ENCODE measurements at places on chromosomes 11 and 22.

GRCh38 chr11:101323997-101324396 is 194.4 kb upstream of the PGR start:
- no peak for DNase-seq

DNA sequence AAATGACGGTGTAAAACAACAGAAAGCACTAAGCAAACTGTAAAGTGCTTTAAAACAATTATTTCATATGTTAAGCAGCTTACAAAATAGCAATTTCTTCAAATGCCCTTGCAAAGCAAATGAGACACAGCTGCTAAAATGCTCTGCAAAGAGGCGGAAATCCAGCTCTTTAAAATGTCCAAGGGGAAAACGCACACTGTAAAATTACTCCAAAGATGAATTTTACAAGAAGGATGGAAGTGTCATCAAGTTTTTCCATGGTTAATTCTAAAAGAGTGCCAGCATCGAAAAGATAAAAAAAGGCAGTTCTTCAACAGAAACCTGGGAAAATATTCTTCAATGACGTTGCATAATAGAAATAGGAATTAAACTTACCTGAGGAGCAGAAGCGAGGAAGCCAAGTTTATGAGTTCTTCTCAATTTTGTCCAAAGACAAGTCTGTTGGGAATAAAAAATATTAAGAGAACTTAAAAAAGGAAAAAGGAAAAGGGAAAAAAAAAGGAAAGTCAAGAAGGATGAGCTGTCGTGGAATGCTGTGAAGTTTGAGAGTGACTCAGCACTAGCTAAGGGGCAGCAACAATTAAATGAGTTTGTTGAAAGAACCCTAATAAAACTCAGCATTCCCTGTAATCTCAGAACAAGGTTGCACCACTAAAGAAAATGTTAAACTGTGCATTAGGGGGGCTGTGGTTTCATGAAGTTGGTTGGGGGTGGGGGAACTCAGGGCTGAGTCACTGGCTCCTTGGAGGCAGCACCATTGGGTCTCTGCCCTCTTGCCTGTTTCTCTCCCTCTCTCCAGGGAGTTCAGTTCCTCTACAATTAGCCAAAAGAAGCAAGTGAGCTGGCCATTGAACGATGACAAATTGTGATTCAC is 64.2 kb upstream of the BLID start:
- DNase-seq = peak; percentile 99

DNA sequence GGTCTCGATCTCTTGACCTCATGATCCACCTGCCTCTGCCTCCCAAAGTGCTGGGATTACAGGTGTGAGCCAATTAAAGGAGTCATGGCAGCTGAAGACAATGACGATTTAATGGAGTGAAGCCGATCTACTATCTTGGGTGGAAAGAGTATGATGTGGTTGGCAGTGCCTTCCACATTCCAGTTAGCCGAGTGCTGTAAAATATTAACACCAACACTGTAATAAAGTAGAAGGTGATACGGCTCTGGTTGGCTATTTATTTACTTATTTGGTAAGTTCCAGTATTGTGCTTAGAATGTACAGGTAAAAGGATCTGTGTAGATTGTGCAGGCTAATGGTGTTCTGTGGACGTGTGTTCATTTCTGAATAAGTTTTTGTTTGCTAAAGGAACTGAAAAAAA is 149.6 kb upstream of the MTMR2 start:
- DNase-seq = no peak

GRCh38 chr22:29824677-29825076 is 13.4 kb downstream of the ASCC2 start:
- DNase-seq = no peak

GRCh38 chr11:123069908-123070821 is 8.2 kb upstream of the HSPA8 start:
- no peak for DNase-seq

DNA sequence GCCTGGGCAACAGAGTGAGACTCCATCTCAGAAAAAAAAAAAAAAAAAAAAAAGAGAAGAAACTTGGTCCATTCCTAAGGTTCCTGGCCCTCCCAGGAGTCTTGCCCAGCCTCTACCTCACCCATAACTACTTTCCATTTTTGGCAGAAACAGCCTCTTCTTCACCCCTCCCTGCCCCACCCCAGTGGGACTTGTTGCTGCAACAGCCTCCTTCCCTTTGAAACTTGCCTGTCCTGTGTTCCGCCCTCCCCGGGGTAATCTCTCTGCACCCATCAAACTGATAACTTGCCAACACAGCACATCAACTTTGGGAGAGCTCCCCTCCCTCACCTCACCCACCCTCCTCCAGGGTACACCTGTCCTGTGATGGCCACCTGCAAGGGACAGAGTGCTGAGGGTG is 10.0 kb upstream of the FAM83F start:
- no peak for DNase-seq

- DNase-seq = no peak
Observed at GRCh38 chr11:34135439-34135838, 30.0 kb downstream of the NAT10 start.

DNA sequence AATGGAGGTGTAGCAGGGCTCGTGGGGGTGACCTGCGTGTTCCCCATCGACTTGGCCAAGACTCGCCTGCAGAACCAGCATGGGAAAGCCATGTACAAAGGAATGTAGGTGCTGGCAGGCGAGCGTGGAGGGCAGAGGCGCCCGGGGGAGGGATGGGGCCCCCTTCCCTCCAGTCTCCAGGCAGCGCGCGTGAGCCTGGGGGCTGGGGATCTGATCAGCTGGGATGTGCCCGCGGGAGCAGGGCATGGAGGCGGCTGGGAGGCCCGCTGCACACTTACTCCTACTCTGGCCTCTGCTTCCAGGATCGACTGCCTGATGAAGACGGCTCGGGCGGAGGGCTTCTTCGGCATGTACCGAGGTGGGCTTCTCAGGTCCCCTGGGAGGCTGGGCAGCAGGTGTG is 17.8 kb downstream of the SLC25A18 start:
- DNase-seq = no peak

DNA sequence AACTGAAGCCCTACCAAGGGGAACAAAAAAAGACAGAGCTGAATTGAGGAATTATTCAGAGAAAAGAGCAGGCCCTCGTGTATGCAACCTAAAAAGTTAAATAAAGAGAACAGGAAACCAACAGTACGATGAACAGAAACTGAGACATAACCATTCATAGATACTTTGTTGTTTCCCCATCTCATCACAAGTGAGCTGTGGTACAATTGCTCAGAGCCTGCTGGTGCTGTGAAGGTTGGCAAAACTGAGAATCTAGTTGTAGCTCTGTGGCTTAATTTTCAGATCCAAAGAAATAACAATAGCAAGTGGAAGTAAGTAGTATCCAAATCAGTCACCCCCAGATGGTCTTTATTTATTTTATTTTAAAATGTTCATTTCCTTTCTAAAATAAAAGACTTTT is 37.7 kb upstream of the BLID start:
- no peak for DNase-seq

DNA sequence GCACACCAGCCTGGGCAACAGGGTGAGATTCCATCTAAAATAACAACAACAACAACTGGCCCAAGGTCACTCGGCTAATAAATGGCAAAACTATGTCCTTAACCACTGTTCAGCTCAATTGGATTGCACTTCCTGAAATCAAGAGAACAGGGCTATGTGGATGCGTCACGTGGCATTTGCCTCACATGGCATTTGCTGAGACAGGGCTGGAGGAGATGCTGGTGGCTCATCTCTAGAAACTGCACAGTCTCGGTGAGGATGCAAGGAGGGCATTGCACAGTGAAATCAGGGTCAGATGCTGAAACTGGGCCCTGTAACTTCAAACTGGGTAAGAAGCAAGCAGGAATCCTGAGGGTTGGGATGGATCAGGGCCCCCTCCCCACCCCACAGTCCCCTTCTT is 171.9 kb downstream of the BUD13 start:
- no peak for DNase-seq

DNA sequence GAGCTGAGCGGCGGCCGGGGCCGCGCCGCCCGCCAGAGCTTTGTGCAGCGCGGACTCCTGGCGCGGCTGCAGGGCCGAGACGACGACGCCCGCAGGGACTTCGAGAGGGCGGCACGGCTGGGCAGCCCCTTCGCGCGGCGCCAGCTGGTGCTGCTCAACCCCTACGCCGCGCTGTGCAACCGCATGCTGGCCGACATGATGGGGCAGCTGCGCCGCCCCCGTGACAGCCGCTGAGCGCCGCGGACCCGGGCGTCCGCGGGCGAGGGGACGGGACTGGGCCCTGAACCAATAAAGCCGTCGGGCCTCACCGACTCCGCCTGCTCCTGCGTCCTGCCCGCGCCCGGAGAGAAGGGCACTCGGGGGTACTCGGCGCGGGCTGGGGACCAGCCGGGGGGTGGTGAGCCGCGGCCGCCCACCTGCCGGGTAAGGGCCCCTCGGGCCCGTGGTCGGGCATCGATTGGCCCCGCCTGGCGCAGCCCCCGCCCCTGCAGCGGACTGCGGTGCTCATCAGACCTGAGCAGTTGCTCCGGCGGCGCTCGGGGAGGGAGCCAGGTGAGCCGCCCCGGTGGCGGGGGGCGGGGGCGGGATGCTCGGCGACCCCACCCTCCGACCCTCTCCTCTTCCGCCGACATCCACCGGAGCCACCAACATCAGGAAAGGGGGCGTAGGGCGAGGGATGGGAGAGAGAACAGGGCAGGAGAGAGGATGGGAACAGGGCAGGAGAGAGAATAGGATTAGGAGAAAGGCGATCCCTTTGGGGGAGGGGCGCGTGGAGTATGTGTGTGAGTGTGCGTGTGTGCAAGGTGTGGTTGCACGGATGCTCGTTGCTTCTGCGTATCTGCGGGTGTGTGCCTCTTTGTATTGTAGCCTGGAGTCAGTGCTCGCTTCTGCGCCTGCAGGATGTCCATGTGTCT is at the start of gene TMEM25:
TMEM25 (plus strand) TSS at position 510 of the 914 bp plus-strand sequence. CDS start 610 bp downstream, outside the sequence.
- DNase-seq = peak; percentile 19

GRCh38 chr11:27459191-27459590 is 13.4 kb downstream of the LGR4 start:
- DNase-seq = no peak

GRCh38 chr22:41247703-41248102 is 7.0 kb upstream of the CHADL start:
- DNase-seq = no peak

GRCh38 chr11:44600261-44600660 is 34.8 kb downstream of the CD82 start:
- DNase-seq = no peak

GRCh38 chr11:4798427-4799183 is 5.6 kb downstream of the OR52R1 start:
- DNase-seq = no peak

GRCh38 chr11:65323813-65324212 is 9.1 kb downstream of the CDC42EP2 start:
- no peak for DNase-seq

- DNase-seq = no peak
Observed at GRCh38 chr11:45212566-45213315, 66.3 kb downstream of the PRDM11 start.

- DNase-seq = peak; percentile 65
Observed at GRCh38 chr11:65884716-65885092, 3.6 kb downstream of the FIBP start.

- DNase-seq = no peak
Observed at GRCh38 chr11:20963596-20963995, 294.2 kb downstream of the NELL1 start.

DNA sequence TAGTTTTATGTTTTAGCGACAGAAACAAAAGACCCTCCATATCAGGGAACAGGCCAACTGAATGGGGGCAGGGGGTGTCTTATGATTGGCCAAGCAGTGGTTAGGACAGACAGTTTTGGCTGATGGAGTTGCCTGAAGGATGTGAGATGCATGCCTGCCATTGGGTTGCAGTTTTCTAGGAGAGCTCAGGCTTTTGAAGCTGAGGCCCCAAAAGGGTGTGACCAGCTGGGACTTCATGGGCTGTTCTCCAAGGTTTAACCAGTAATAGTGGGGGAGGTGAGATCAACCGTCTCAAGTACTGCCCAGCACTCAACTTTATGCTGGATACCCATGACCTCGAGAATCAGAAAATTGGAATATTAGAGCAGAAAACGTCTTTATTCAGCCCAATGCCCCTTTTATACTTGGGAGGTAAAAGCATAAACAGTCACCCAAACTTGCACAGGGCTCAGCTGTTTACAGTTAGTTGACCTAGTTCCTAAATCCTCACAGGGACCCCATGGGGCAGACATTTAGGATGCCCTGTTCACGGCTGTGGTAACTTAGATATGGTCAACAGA is 13.5 kb downstream of the DTX4 start:
- DNase-seq = no peak

- peak; percentile 10 for DNase-seq
Observed at GRCh38 chr11:108768370-108768769, 103.5 kb downstream of the DDX10 start.

- DNase-seq = no peak
Observed at GRCh38 chr11:46390331-46391171, 1.0 kb downstream of the CHRM4 start.

DNA sequence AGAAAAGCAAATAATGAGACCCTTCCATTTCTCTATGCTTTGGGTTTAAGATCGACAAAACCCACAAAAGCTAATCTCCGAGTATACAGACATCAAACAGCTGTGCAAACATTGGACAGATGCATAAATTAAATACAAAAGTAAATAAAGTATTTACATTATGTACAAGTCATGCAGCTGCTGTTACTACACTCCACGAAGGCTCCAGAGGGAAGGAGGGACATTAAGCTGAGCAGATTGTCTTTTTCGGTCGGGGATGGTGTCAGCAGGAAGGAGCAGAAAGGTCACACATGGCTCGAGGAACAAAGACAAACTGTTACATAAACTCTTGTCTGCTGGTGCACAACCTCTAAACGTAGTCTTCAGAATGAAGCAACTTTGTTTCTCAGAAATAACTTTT is 88.8 kb upstream of the BARX2 start:
- no peak for DNase-seq

- no peak for DNase-seq
Observed at GRCh38 chr11:22711880-22712279, 45.5 kb downstream of the GAS2 start.

DNA sequence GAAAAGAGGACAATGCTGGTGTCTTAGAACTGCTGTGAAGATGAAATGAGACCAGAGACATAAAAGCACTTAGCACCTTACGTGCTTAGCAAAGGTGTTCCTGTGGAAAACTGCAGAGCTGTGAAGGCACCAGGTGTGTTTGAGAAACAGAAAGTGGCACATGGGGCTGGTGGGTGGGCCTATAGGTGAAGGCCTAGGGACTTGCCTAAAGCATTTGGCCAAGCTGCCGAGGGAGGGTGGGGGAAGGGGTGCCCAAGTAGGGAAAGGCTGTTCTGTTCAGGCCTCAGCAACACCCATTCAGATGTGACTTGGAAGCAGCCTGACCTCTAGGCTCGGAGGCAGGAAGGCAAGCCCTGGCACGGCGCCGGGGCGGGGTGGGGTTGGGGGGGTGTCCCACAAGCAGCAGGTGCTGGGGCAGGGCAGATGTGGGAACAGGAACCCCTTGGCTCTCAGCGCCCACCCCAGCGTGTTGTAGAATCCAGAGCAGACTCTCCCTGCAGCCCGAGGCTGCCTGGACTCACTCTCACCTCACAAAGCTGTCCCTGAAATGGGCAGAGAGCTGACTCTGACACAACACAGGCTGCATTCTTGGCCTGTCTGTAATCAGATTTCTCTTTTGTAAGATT is 366.7 kb upstream of the NARS2 start:
- DNase-seq = no peak
